ENCODE measurements at places on chromosomes 3 and 15. TPM values are rescaled to one million over a fixed set of nuclear protein-coding genes. Genes with fewer than 3 reads are reported as not detected.

Gene SNTN
- total RNA-seq = not detected

Gene CPEB1
- not detected for total RNA-seq

Gene CNTN6
- not detected for total RNA-seq

Gene C3orf22
- not detected for total RNA-seq

Gene CPNE4
- 0.24 TPM for total RNA-seq

Gene CCR8
- not detected for total RNA-seq

Gene C3orf80
- total RNA-seq = under 0.01 TPM

Gene GP9
- total RNA-seq = not detected

Gene ZMYND10
- 0.24 TPM for total RNA-seq

Gene MKRN3
- not detected for total RNA-seq

Gene RYR3
- total RNA-seq = 0.21 TPM

Gene COLQ
- under 0.01 TPM for total RNA-seq

Gene IVD
- 21.9 TPM for total RNA-seq

Gene IGSF11
- not detected for total RNA-seq

All from tracheal epithelial cell (primary cell).